HL-60 (cell line): ENCODE measurements at places on chromosomes 1 and 21.

- no peak for DNase-seq
Observed at GRCh38 chr1:111735858-111736544, 3.2 kb downstream of the INKA2 start.

DNA sequence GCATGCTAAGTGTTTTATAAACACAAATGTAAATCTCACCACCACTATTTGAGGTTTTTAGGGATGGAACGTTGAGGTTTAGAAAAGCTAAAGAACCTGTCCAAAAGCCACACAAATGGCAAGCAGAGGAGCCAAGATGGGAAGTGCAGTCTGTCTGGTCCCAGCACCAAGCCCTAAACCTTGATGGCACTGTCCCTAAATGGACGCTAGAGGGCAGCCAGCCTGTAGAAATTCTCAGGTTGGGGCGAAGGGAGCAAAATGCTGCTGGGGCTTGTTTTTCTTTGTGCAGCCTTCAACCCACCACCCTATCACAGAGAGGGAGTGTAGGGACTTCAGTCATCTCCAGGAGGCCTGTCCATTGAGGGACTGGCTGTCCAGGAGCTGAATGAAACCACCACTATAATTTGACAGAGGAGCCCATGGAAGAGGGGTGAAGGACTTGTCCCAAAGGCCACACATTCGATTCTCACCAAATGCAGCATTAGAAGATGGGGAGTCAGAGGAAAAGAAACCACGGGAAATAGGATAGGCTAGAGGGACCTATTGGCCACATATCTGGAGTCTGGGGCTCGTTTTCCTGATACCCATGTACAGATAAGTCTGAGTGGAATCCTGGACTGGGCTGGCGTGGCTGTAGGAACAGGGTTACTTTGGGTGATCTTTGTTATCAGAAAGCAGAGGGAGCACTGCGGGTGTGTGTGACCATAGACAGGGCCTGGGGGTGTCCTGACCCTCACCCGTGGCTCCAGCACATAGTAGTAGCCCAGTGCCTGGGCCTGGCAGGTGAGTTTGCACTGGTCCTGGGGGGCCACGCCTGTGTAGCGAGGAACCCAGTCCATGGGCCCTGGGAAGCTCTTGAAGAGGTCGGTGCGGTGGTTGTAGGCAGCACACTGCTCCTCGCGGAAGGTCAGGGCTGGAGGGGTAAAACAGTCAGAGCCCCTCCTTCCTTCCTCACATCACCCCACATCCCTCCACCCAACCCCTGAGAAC lies 6.1 kb downstream of the ADAMTS4 start:
- DNase-seq = peak; percentile 76

GRCh38 chr1:6206520-6206855 lies 569 bp downstream of the RNF207 start:
- no peak for DNase-seq

DNA sequence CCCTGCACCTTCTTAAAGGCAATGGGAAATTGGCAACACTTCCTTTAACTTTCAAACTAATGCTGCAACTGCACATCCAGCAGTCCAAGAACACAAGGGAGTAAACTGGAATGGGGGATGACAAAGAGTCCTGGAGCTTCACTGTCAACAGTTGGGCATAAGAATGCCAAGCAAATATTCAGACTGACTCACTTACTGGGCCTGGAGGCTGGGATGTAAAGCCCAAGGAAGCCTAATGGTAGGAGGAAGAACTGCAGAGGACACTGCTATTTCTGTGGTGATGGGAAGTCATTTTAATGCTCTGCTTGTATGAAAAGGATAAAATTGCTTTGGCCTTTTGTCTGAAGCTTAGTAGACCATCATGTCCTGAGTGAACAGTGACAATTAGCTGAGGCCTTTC lies 15.7 kb upstream of the DMRTA2 start:
- DNase-seq = no peak

- no peak for DNase-seq
Observed at GRCh38 chr1:54465351-54465811, 59.2 kb upstream of the SSBP3 start.

- DNase-seq = no peak
Observed at GRCh38 chr21:22444990-22445389, 1446.8 kb downstream of the NCAM2 start.

DNA sequence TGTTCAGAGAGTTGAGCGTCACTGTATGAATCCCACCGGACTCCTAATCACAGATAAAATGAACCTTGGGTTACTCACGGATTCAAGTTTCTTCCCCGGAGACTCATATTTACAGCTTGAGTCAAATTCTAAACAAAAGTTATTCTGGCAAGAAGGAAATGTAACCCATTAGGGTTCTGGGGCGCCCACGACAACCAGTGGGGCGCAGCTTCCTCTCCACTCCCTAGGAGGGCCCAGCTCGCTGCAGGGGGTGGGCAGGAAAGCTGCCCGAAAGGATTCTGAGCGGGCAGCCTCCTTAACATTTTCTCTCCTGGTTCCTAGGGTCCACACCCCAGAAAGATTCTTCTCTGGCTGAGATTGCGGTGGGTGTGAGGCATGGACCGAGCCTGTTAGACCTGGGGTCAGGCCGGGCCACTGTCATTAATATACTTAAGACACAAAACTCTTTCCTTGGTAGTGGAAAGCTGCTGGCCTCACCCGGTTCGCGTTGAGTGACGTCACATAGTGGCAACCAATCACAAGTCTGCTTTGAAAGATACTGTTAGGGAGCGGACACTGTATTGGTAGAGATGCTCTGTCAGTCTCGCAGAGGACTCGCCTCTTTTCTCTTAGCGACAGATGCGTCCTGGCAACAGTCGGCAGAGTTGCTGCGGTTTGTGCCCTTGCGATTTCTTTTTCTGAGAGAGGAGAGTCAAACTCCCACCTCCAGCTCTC lies 13.6 kb upstream of the MCOLN3 start:
- no peak for DNase-seq
